NCI-H1436 (cell line): ENCODE measurements at places on chromosomes 7 and 10.

DNA sequence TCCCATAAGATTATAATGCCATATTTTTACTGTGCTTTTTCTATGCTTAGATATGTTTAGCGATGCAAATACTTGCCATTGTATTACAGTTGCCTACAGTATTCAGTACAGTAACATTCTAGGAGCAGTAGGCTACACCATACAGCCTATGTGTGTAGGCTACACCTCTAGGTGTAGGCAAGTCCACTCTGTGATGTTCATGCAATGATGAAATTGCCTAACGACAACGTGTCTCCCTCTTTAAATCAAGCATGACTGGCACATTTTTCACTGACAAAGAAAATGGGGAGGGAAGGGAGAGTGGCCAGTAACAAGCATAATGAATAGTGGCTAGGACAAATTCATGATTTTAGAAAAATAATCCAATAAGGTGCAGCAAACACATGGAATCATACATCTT is 1.7 kb downstream of the NCAPG2 start:
- DNase-seq, result no peak

GRCh38 chr10:102501201-102502028 is 1.1 kb downstream of the ACTR1A start:
- DNase-seq, result no peak

DNA sequence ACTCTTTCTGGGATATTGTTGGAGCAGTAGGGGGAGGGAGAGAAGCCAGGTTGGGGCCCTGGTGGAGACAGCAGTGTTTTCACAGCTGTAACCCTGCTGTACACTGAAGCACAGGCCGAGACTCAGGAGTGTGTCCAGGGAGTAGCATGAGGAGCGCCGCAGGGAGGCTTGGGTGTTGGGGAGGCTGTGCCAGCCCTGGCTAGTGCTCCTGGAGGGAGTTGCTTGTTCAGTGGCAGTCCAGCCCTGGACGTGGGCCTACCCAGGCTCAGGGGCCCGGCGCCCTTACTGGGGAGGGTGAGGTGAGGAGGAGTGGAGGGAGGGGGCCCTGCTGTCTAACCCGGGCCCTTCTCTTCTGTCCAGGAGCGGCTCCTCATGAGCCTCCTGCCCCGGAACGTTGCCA is 35.9 kb downstream of the ADCY1 start:
- DNase-seq, result no peak

DNA sequence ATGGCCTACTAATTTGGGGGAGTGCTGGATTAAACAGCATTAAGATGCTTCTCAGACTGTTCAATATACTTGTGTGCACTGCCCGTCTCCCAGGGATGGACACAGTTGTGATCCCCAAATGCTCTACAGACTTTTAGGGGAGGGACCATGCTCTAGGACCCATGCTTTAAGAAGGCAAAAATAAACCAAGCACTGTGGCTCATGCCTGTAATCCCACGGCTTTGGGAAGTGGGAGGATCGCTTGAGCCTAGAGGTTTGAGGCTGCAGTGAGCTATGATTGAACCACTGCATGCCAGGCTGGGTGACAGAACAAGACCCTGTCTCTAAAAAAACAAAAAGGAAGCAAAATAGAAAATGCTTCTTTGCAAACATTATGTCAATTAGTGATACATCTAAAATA is 102.6 kb downstream of the VOPP1 start:
- DNase-seq, result no peak

DNA sequence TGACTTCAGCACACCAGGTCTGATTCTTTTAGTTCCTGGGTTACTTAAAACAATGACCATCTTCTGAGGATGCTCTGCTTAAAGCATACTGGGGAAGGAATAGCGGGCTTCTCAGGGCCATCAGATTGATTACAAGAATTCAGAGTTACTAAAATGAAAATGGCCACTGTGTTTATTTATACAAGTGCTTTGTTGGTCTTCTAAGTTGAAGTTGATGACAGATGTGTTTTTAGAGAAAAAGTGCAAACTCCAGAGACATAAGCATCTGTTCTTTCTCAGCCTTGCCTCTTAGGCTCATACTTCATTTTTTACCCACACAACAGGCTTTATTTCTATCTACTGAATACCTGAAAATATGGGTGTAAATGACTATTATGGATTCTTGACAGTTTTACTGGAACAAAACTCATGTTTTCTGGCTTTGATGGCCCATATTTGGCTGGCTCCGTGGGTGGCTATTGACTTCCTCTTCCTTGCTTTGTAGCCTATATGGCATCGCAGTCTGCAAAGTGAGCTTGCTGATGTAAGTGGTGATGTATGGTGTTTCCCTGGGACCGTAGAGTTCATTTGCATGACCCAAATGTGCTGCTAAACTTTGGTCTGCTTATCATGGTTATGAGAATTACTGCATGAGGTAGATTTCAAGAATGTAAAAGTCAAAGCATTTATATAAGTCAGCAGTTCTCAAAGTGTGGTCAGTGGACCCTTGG is 121.3 kb downstream of the BMPER start:
- DNase-seq, result no peak

GRCh38 chr7:40758590-40758989 is 623.8 kb downstream of the SUGCT start:
- DNase-seq, result no peak

DNA sequence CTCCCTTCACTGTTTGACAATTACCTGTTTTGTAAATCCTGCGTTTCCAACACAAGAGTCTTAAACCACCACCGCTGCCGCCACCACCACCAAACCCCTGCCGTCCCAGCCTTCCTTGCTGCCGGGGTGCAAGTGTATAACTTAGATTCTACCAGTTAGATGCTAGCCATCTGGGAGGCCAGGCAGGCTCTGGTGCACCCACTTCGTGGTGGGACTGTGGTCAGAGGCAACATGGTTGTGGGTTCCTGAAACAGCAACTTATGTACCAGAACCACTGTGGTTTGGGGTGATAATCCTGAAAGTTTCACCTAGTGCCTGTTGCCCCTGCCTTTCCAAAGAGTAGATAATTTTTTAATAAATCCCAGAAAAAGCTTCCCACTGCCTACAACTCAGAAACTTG is 510.5 kb downstream of the CCSER2 start:
- no peak for DNase-seq

DNA sequence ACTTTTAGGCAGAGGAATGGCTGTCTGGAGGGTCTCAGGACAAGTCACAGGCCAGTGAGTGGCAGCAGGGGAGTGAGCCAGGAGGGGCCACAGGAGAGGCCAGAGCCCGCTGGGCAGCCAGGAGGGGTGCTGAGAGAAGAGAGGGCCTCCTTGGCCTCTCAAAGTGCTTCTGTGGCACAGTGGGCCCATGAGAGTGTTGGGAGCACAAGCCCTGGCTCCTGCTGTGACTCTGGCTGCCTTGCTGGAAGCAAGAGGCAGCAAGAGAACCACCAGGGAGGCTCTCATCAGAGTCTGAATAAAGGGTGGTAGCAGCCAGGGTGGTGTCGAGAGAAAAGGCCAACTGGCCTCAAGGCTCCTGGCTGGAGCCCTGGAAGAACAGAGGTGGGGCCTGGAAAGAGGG is 91.1 kb downstream of the VOPP1 start:
- DNase-seq, result no peak

- DNase-seq, result no peak
These were observed 495.5 kb upstream of the MGMT start for GRCh38 chr10:128971374-128972035.

GRCh38 chr7:69966766-69967591 is 368.7 kb downstream of the AUTS2 start:
- no peak for DNase-seq
